ENCODE measurements at places on chromosomes 7 and 10. TPM values are rescaled to one million over a fixed set of nuclear protein-coding genes. Genes with fewer than 3 reads are reported as not detected.
A peak's percentile ranks its signal among the peaks of the same experiment; 100 is the strongest.

GRCh38 chr7:121166916-121167315 lies 161.9 kb upstream of the WNT16 start:
- DNase-seq: no peak

DNA sequence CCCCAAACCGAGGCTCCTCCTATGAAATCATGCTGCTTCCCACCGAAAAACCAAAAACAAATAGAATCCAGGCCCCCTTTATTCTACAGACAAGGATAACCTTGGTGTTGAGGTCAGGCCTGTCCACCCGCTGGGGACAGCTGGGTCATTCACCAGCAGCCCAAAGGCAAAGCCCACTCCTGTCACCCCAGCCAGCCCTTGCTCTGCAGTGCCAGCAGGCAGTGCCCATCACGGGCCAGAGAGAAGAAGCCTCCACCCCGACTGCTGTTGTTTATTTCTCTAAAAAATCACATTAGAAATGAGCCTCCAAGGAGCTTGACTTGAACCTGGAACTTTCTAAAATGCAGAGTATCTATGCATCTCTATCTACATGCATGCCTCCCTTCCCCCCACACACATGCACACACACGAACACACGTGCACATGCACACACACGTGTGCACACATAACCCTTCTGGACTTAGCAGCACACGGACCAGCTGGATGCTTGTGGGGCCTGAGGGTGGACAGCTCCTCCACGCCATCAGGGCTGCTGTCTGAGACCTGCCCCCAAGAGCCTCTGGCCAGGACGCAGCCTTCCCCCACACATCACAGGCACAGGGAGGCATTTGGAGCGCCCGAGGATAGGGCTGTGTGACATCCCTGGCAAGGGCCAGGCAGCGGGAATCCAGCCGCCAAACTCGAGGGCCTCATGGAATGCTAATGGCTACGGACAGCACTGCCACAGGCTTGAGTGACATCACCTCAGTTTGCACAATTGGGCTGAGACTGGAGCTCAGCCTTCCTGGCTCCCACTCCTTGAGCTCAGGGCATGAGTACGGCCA lies 22.8 kb downstream of the PRKAG2 start:
- no peak for DNase-seq

- no peak for DNase-seq
Measured at GRCh38 chr10:72503241-72503640, 122.6 kb downstream of the MICU1 start.

The GFRA1 gene
- total RNA-seq: 1.9 TPM

- DNase-seq: no peak
Measured at GRCh38 chr10:89478085-89478738, 57.2 kb downstream of the SLC16A12 start.

- DNase-seq: peak; percentile 71
Measured at GRCh38 chr10:35379226-35380137, 43.2 kb downstream of the CCNY start.

- DNase-seq: no peak
Measured at GRCh38 chr10:71266918-71267442, 52.1 kb upstream of the SLC29A3 start.

- no peak for DNase-seq
Measured at GRCh38 chr7:140235114-140235513, 58.3 kb upstream of the KDM7A start.
